ENCODE measurements at places on chromosomes 2 and 18.

- DNase-seq, result no peak
Measured at GRCh38 chr18:73719611-73720010, 428.0 kb downstream of the FBXO15 start.

GRCh38 chr18:44793194-44793593 lies 112.5 kb downstream of the SETBP1 start:
- DNase-seq, result no peak

GRCh38 chr2:17818235-17818815 lies 2.1 kb downstream of the MSGN1 start:
- no peak for DNase-seq

DNA sequence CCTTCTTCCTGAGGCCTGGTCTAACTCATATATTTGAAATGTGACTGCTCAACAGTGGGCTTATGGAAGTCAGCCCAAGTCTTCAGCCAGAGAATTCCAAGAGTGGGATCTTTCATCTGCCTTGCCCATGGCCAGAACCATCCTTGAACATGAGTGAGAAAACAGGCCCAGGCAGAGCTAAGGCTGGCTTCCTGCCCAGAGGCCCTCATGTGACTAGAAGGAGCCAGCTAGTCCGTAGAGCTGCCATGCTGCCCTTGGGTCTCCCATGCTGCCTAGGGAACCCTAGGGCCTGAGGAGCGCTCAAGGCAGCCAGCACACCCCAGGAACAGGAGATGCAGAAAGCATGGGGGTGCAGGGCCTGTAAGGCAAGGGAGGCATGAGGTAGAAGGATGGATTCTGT lies 203.6 kb downstream of the FHOD3 start:
- no peak for DNase-seq

DNA sequence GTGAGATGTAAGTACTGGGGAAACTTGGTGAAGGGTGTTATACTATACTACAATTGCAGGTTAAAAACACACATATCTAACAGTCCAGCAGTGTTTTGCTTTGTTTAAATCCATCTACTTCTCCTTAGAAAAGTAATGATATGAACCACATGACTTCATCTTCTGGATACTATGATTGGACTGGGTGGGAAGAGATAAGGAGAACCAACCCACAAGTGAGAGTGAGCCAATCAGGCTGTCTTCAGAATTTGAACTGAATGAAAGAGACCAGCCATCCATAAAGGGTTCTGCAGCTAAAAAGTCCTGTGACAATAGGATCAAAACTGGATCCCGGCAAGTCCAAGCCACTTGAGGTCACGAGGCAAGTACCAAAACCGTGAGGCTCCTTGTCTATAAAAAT lies 46.6 kb downstream of the KANSL3 start:
- DNase-seq, result no peak

- DNase-seq, result no peak
Measured at GRCh38 chr2:116820986-116821385, 993.5 kb upstream of the DDX18 start.

- no peak for DNase-seq
Measured at GRCh38 chr2:173740639-173741038, 224.5 kb downstream of the SP3 start.

GRCh38 chr2:213119061-213119809 lies 32.2 kb downstream of the IKZF2 start:
- DNase-seq, result no peak

DNA sequence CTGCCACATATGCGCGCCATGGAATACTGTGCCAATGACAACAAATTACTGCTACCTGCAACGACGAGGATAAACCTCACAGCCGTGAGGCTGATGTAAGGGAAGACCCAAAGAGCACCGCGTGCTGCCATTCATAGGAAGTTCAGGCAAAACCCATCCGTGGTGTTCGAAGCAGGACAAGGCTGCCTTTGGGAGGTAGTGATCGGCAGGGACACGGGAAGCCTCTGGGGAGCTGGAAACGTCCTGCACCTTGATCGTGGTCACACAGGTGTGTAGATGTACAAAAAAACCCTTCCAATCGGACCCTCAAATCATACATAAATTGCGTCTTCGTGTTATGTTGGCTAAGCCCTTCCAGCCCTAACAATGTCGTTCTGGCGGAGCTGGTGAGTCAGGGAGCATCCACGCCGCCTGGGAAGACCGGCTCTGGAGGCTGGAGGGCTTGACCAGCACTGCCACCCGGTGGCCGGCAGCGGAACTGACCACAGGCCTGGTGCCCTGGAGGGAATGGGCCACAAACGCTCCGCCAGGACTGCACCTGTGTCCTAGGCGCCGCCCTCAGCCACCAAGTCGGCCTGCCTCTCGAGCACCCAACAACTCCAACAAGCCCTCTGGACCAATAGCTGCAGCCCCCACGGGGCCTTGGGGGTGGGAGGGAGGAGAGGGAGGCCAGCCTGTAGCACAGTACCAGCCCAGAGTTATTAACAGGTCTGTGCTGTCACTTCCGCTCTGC lies 4.1 kb upstream of the NEURL3 start:
- DNase-seq, result peak; percentile 89

DNA sequence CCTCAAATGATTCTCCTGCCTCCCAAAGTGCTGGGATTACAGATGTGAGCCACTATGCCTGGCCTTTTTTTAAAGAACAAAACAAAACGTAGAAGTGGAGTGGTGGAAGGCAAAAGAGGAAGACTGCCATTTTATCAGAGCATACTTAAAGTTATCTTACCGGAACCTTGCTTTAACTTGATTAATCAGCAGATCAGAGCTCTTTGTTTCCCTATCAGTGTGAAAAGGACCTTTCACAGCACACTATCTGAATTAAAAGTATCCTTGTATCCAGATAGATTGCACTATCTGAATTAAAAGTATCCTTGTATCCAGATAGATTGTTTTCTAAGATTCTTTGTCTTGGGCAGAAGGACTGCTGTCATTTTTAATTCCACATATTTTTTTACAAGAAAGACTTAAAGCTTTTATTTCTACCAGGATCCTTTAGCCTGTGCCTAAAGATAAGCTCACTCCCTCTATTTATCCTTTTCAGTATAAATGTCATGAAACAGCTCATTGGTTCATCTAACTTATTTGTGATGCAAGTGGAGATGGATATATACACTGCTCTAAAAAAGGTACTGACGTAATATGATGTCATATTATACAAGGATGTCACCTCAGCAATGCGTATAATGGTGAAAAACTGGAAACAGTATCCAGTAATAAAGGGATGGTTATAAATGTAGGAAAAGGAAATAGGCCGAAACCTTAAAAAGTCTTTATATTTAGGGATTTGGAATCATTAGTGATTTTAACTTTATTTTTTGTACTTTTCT lies 17.8 kb downstream of the GMCL1 start:
- no peak for DNase-seq

DNA sequence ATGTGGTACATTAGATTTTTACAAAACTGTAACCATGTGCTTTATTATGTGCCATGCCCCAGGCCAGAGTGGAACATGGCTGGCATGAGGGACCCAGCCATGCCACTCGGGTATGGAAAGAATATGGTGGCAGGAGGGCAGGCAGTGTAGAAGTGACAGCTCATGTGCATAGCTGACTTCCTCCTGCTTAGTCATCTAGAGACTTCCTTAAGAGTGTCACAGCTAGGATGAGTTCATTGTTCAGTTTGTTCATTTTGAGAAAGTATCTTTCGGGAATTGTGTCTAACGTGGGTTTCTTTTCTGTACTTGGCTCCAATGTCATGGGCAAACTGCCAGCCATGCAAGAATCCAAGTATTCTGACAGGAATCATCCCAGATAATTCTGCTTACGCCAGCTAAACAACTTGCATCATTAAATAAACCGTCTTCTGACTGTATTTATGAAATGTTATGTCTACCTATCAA lies 94.3 kb upstream of the ITGB6 start:
- DNase-seq, result no peak

DNA sequence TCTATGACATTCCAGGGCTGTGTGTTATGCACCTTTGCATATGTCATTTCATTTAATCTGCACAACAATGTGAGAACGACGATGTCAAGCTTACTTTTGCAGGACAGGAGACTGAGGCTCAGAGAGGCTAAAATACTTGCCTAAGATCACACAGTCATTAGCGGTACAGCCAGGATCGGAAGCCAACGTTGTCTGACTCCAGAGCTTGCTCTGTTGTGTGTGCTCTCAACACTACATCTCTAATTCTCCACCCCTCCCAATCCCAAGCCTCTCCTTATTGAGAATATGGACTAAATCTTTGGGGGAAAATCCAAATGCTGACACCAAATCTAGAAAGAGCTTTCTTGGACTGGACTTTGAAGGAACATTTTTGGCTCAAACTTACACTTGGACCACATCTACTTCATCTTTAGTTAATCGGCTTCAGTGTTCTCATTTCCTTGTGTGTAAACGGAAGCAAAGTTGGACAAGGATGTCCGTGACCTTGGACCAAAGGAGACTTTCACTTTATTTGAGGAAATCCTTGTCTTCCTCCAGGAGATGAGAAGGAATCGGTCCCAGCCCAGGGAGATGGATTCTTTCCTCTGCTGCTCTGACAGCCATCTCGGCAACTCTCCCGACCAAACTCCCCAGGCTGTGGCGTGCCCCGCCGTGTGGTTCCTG lies 242.4 kb downstream of the LPIN1 start:
- no peak for DNase-seq

GRCh38 chr18:33470216-33470615 lies 29.7 kb upstream of the CCDC178 start:
- no peak for DNase-seq

DNA sequence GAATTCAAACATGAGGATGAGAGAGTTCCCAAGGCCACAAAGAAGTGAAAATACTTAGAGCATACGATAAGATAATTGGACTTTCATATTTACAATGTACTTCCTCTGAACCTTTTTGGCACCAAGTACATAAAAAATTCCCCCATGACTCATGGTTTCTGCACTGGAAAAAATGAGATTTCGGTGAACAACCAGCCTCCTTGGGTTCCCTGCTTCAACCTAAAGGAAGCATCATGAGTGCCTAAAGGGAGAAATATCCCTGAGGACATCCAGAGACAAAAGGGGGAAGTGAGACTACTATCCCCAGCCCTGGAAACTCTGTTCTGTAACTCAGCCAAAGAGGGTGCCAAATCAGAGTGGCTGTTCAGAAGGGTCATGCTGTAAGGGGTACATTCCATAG lies 562.7 kb upstream of the SLC39A10 start:
- DNase-seq, result no peak

DNA sequence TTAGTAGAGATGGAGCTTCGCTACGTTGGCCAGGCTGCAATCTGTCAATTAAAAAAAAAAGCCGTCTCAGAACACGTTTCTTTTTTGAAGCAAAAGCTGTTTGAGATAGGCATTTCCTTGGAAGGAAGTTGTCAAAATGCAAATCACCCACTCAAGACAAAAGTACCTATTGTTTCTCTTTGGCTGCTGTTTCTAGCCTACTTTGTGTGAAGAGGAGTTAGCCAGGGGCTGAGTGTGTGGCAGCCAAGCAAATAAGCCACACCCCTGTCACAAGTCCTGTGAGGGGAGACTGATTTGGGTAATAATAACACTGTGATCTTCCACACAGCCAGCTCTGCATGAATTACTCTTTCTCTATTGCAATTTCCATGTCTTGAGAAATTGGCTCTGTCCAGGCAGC lies 47.4 kb upstream of the CDCA7 start:
- DNase-seq, result no peak

DNA sequence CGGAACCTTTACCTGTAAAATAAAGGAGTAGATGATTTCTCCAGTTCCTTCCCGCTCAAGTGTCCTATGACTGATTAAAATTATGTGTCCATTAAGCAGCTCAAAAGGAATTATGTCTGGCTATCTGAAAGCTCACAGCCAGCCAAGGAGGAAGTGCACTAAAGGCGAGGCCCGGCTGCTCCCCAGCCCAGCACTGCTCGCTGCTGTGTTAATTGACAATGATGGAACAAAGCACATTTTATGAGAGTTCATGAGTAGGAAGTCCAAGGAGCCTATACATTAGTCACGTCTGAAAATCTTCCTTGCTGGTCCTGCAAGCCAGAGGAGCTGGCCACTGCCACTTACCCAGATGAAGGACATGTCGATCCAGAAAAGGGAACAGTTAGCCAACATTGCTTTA lies 14.3 kb downstream of the TTC32 start:
- DNase-seq, result no peak

DNA sequence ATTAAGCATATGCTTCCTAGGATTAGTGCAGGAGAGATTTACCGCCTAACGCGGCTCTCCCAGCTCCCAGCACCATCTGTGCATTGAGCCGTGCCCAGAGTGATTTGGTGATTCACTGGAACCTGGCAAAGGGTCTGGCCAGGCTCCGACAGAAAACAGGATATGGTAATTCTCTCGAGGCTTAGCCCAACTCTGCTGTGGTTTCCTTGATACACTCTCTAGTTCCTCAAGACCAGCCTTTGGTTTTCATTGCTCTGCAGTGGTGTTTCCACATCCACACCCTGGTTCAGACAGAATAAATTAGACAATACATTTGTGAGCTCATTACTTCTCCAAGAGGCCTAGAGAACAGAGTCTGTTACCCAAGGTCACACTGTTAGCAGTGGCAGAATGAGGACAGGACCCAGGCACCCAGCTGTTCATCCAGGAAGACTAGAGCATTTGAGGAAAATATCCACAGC lies 23.0 kb upstream of the SMAD2 start:
- peak; percentile 78 for DNase-seq

GRCh38 chr18:13613591-13614501 lies 112.5 kb downstream of the FAM210A start:
- no peak for DNase-seq

DNA sequence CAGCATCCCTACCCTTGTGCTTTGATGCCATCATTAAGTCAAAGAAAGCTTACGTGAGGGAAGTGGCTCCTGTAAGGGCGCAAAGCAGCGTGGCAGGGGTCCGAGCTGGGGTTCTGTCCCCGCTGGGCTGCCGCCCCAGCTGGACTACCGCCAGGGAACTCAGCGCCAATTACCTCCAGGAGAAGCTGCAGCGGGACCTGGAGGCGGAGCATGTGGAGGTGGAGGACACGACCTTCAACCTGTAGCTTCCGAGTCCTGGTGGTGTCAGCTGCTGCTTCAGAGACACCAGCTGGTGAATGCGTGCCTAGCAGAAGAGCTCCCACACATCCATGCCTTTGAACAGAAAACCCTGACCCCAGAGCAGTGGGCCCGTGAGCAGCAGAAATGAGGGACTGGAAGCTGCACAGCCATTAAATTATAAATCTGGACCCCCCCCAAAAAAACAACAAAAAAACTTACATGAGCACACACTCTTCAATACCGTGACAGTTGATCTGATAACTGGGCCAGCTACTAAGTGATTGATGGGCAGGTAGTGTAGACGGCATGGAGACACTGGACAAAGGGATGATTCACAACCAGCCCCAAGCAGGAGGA lies 20.1 kb upstream of the YES1 start:
- no peak for DNase-seq
